ENCODE measurements at places on chromosomes 5 and 9.

- DNase-seq = no peak
Measured at GRCh38 chr9:27340285-27340674, 43.3 kb upstream of the EQTN start.

GRCh38 chr9:127873886-127874285, 3.6 kb downstream of the AK1 start:
- DNase-seq = no peak

GRCh38 chr5:171702135-171702770, 83.4 kb upstream of the SMIM23 start:
- DNase-seq = no peak

DNA sequence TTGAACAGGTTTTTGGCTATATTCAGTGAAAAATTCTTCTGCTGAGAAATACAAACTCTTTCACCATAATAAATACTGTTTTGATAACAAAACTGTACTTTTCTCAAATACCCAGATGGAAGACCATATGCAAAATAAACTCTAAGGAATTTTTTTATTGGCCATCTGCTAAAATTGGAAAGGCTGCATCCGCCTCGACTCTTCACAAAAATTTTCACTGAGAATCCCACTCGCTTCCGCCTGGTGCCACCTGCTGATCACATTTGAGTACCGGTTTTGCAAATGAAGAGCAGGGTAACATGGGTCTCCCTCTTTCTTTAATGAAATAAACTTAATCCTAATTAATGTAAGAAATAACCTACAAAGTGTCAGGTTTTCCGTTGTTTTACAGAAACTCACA, 76.4 kb downstream of the TTLL11 start:
- no peak for DNase-seq

DNA sequence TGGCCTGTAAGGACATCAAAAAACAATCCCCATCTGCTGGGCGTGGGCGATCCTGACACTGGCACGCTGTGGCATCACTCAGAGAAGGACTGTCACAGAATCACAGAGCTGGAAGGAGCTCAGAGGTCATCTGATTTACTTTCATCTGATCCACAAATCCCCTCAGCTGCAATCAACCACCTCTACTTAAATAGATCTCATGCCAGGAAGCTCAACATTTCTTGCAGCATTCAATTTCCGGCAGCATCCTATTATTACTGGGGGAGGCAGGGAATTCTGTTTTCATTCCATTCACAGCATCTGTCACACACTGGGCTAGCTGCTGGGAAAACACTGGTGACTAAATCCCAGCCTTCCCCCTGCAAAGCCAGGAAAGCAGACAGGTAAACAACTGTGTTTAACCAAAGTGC, 38.3 kb downstream of the RETREG1 start:
- no peak for DNase-seq

DNA sequence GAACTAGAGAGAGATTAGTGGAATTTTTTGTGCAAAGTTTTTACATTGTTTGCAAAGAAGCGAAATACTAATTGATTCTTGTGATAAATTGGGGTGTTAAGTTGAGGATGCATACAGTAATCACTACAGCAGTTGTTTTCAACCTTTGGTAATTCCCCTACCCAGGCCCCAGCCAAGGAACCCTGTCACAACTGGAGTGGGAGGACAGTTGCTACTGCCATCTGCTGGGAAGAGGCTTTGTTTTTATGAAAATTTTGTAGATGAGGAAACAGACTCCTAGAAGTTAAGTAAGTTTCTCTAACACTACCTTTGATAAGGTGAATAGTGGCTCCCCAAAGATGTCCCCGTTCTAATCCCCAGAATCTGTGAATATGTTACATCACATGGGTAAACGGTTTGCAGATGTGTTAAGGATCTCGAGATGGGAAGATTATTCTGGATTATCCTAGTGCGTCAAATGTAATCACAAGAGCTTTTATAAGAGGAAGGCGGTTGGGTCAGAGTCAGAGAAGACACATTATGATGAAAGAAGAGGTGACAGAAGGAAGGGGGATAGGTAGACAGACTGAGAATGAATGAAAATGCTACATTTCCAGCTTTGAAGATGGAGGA, 34.0 kb upstream of the PPP1R2B start:
- peak; percentile 16 for DNase-seq

- DNase-seq = no peak
Measured at GRCh38 chr9:77981332-77981731, 50.3 kb downstream of the GNAQ start.

DNA sequence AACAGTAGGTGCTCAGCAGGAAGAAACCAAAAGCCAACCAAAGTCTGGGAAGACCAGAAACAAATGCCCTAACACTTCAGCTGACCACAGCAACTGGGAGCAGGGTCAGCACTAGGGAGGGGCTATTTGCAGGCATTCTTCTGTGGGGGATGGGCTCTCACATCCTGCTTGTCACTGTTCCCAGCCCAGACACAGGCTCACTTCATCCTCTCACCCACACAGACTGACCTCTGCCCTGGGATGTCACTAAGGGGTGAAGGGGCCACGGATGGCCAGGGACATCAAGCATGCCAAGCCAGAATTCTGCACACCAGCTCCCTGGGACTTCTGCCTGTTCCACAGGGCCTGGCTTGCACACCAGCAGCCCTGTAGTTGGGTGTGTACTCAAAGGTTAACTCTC, 28.7 kb downstream of the GFRA3 start:
- no peak for DNase-seq

DNA sequence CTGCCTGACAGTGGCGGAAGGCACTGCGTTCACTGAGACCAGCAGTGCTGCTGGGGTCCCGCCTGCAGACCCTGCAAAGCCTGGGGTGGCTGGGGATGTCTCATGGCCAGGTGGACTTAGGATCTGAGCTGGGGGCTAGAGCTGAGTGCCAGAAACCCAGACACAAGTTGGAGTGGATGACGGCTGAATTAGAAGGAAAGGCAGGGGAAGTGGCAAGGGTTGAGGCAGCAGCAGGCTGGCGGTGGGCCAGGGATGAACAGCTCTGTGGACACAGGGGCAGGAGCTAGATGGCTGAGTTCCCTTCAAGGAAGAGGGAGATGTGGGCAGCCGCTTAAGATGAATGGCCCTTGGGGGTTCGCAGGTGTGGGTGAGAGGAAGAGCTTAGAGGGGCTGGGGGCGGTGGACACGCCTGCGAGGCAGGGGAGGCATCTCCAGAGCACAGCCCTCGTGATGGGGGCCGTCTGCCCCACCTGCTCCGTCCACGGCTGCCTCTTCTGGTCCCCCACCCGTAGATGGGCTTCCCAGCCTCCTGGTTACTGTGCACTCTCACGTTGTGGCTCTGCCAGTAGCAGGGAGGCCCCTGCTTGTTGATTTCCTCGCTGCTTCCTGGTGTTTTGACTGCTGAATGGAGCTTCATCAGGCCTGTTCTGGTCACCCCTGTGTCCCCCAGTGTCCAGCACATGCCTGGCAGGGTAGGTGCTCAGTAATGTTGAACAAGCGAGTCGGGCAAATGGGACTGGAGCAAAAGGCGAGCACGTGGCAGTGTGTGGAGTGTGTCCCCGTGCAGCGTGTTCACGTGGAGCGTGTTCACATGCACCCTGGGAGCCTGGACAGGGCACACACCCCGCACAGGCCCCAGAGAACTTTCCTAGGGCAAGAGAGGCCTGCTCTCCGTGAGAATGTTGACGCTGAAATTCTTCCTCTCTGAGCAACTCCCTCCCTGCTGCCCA, 168.2 kb downstream of the CACNA1B start:
- DNase-seq = no peak

GRCh38 chr5:178116143-178116885, 3.0 kb downstream of the N4BP3 start:
- no peak for DNase-seq

- DNase-seq = no peak
Measured at GRCh38 chr9:110066929-110067716, 140.8 kb downstream of the C9orf152 start.

DNA sequence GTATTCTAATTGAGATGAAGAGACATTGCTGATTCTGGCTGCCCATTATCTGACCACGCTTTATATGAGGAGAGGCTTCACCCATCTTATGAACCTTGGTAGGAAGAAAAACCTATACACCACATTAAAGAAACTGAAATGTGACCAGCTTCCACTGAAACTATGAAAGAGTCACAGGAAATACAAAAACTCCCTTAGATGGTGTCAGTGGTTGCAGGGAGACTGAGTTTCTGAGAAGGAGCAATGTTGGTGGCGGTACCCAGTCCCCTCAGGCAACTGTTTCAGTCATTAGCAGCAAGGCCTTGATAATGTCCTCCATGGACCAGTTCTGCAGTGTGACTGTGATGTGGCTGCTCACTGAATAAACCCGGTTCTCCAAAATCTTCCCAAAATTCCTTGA, 110.5 kb upstream of the FTMT start:
- no peak for DNase-seq

DNA sequence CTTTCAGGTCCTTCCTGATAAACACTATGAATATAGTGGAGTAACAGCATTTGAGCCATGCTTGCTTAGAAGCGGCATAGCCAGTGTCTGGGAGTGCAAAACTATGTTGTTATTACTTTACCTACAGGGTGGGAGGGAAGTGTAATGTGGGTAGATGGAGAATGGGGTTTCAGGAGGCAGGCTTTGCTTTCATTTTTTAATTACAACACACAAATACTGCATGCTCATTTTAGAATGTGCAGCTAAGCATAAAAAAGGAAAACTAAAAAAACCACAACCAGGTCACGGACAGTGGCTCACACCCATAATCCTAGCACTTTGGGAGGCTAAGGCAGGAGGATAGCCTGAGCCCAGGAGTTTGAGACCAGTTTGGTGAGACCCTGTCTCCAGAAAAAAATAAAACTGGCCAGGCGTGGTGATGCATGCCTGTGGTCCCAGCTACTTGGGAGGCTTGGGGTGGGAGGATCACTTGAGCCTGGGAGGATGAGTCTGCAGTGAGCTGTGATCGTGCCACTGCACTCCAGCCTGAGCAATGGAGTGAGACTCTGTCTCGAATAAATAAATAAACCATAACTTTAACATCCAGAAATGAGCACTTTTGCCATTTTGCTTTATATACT, 20.2 kb downstream of the HAVCR1 start:
- no peak for DNase-seq

DNA sequence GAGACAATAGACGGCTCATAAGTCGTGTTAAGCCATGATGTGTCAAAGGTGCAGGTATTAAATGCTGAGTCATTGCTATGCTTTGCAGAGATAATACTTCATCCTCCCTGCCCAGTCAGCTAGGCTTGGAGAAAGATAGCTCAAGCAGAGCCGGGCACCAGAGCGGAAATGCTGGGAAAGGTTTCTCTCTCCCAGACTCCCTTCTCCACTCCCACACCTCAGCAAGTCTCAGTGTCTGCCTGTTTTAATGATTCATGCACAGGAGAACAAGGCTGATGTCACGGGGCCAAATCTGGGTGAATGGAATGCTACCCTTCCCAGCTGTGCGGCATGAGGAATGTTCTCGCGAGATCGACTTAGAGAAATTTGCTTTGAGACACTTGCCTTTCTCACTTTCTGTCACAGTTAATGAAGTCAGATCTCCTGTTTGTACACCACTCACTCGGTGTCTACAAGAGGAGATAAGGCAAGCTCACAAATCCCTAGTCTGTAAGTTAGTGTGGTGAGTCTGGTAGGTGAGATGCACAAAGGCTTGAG, 204.4 kb downstream of the EFNA5 start:
- DNase-seq = no peak

GRCh38 chr5:102933316-102933715, 178.2 kb downstream of the PAM start:
- DNase-seq = no peak

DNA sequence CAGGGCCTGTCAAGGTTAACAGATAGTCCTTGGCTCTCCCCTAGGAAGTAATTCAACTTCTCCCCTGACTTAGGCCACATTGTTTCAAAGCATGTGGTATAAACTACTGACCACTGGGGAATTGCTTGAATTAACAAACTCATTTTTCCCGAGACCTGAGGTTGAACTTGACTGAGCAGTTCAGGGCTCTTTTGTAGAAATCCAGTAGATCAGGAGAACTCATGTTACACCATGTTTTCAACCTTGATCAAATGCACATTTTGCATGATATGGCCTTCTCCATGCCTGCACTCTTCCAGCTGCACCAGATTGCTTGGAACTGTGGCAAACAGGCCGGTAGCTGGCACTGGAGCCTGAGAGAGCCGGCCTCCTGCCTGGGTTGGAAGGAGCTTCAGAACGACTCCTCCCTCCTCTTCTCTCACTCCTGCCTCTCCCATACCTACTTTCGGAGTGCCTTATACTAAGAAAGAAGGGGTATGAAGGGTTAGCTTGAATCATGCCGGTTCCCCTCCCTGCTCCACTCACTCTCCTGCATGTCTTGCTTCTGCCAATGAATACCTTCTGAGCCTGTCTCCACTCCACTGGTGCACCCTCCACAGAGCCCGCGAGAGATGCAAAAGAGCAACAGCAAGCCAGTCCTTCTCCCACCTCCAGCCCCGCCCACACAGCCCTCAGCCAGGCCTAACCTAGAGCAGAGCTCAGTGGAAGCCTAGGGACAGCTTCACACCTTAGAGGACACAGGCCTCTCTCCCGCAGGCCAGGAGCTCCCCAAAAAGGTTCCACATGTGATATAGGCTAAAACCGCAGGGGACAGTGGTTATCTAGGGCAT, 159.4 kb downstream of the MACROH2A1 start:
- no peak for DNase-seq

DNA sequence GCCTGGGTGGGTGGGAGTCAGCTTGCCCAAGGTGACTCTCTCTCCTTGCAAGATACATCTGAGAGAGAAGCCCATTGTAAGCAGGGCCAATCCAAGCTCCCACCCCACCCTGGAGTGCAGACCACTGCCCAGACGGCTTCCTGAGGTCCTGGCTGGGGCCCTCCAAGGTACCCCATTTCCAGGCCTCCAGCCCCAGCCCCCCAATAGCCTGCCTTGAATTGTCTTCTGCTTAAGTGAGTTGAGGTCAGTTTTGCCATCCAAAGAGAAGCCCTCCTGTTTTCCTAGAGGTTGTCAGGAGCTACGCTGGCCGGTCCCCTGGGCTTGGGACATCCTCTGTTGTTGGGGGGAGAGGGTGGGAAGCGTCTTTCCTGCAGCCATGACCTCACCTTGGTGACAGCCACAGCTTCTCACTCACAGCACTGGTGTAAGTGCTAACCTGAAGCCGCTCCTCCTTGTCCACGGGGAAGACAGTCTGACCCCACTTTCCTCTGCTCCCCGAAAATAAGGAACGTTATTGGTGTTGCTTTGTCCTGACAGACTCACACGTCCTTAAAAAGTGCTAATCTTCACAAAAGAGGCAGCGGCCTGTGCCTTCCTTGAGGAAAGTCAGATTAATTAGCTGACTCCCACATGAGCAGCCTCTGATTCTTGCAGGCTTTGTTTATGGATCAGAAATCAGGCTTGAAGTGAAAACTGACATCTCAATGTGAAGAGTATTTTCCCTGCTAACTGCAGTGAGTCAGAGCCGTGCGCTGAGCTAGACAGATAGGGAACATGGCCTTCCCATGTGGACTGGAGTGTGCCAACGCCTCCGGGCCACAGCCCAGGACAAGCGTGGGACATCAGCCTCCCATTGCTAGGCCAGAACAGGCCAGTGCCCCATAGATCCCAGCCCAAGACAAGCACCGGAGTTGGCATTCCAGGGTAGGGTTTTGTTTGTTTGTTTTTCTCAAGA, 52.3 kb downstream of the ADAMTS2 start:
- DNase-seq = no peak

GRCh38 chr9:33498387-33498786, 24.7 kb upstream of the NOL6 start:
- DNase-seq = no peak
